ENCODE measurements at places on chromosomes 11 and 22. TPM values are rescaled to one million over a fixed set of nuclear protein-coding genes. Genes with fewer than 3 reads are reported as not detected.
A peak's percentile ranks its signal among the peaks of the same experiment; 100 is the strongest.

The DUSP8 gene
- total RNA-seq = 1.7 TPM

The CRYBB2 gene
- not detected for total RNA-seq

The TMPRSS5 gene
- 1.3 TPM for total RNA-seq

DNA sequence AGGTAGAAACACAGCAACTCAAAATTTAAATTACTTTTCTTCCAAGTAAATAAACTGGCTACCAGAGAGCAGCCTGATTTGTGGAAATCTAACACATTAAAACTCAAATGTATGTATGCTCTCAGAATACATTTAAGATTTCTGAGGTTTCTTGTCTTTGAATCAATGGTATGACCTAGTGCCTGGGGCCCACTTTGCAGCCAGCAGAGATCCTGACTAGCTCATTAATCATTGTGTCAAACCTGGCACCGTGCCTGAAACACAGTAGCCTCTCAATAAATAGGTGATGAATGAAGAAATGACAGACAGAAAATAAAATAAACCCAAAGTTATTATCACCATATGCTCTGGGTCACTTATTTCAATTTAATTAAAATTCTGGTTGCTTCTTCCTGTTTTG, 176.2 kb upstream of the FAT3 start:
- DNase-seq = no peak

DNA sequence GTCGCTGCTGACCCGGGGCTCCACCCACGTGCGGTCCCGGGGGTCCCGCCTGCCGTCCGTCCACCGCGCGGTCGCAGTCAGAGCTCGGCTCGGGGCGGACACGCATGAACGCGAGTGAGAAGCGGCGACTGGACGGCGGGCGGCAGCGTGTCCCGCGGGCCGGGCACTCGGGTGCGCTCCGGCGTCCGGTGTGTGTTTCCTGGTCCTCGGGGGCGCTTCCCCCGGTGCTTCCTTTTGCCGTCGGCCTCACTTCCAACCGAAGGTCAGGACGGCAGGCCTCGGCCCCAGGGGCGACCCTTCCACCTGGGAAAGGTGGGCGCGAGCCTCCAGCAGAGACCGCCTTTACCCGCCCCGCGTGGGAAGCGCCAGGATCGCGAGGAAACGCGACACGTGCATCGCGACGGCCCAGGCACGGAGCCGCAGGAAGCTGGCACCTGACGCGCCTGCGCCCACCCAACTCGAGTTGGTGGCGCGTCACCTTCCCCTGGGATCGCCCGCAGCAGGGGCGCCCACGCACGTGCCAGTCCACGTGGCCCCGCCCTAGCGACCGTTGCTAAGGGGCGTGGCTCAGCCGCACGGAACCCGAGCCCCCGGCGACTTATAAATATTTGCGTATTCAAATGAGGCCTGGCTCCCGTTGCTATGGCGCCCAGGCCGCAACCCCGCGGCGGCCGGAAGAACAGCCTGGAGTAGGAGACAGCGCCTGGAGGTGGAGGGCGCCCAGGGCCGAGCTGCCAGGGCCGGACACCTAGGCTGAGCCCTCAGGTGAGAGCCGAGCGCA, at the start of gene LRRC56:
TSS of gene LRRC56 (plus strand) at position 687 of the 781 bp plus-strand sequence. CDS start 3,158 bp downstream, outside the sequence.
- DNase-seq = peak; percentile 100

The KRTAP5-1 gene
- not detected for total RNA-seq

DNA sequence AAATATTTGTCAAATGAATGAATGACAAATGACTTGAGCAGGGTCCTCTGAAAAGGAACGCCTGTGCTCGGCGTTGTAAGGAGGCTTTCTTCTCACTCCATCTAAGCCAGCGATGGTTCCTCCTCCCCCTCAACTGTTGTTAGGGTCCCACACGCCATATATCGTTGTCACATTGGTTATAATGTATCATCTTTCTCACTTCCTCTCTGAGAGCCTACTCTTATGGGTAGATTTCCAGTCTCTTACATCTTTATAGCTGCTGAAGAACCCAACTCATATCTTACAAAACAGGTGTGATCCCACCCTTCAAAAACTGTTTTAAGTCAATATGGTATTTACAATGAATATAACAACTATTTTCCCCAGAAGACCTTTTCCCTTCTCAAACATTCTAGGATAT, 81.5 kb downstream of the NAV2 start:
- DNase-seq = no peak

DNA sequence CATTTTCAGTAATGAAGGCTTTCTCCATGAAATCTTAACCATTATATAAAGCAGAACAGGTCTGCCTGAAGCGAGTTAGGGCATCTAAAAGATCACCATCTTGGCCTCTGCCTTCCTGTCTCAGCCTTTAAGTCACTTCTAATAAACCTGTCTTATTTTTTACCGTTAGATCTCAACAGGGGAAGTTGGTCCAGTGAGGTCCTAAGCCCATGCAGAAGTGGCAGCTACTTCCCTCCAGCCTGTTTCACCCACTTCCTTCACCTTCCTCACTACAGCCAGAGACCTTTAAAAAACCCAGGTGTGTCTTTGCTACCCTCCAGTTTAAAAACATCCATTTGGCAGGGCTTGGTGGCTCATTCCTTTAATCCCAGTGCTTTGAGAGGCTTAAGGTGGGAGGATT, 14.1 kb upstream of the LIPT2 start:
- DNase-seq = no peak

The MPPED2 gene
- 0.37 TPM for total RNA-seq

DNA sequence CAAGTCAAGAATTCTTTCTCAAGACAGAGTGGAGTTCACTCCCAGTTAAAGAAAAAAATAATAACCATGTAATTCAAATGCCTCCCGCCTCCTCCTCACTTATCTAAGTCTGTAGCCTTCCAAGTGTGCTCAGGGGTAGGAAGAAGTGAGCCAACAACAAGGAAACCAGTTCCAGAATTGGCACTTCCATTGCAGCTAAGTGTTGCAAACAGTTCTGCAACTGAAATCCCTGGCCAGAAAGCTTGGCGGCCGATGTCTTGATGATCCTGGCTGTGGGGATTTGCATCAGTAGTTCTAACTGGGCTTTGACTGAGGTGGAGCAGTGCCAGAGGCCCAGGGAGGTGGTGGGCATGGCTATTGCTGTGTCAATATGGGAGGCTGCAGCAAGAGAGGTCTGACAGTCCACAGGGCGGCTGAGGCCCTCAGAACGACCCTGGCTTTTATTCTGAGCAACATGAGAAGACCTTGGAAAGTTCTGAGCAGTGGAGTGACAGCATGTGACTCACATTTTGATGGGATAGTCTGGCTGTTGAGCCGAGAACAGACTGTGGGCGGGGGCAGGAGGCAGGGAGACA, 19.2 kb downstream of the DHCR7 start:
- no peak for DNase-seq

- DNase-seq = no peak
Observed at GRCh38 chr11:121300972-121301699, 8.6 kb downstream of the SC5D start.

DNA sequence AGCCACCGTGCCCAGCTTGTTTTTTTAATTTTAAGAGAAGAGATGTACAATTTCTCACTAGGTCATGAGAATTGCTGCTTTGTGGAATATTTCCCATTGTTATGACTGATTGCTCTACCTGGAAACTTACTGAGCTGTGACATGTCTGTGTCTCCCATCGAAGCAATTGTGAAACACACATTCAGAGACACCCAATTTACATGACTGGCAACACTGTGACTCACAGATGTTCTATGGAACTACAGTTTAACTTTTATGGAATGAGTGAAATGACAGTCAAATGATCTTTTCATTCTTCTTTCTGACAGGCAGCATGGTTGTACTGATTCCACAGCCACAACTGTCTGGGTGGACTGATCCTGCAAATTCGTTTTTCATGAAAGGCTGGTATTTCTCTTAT, 32.3 kb downstream of the ELF5 start:
- DNase-seq = no peak

GRCh38 chr11:72239313-72239848, 4.6 kb downstream of the PHOX2A start:
- DNase-seq = no peak

- DNase-seq = no peak
Observed at GRCh38 chr11:59671471-59671870, 2.6 kb upstream of the PATL1 start.

DNA sequence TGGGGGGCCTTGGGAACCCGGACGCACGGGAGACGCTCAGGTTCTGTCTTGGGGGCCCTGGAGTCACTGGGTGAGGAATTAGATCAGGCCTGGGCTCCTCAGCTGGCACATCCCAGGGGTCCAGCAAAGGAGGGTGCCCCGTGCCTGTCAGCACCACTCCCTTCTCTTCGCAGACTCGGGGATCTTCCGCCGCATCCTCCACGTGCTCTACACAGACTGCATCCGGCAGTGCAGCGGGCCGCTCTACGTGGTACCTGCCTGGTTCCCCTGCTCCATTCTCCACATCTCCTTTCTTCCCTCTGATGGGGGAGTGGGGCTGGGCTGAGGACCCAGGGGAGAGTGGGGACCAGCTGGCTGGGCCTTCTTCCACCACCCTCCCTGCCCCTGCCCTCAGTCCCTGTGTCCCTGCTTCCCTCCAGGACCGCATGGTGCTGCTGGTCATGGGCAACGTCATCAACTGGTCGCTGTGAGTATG, 6.7 kb upstream of the TAGLN start:
- no peak for DNase-seq

DNA sequence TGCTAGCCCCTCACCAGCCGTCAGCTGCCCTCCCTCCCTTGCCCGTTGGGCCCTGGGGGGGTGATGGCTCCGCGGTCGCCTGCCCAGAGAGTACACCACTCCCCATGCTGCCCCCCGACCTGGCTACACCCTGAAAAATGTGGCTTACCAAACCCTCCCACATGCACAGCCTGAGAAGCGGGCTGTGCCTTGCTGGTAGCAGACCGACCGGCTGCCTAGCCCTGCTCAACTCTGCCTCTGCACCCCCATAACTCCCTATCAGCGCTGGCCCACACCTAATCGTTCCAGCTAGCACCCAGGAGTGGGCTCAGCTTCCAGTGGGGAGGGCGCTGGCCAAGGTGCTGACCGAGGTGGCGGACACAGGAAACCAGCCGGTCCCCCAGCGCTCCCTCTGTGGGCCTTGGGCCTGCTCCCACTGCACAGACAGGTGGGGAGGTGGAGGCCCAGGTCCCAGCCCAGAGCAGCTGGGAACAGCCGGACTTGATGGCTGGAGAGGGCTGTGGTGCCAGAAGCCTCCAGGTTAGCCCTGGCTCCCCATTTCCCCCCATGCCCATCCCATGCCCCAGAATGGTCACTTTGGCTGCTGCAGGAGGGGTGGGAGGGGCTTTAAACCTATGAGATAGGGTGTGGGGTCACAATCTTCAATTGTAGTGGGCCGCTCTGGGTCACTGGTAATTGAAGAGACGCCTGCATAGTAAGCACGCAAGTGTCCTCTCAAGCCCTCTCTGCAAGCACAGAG, 32.1 kb upstream of the PRODH start:
- DNase-seq = no peak

The RGL4 gene
- total RNA-seq = 0.42 TPM

GRCh38 chr11:465896-466530, 15.9 kb downstream of the PTDSS2 start:
- no peak for DNase-seq

The KRTAP5-11 gene
- not detected for total RNA-seq

GRCh38 chr11:61912991-61913698, 4.2 kb downstream of the RAB3IL1 start:
- DNase-seq = peak; percentile 8

GRCh38 chr11:10462746-10463300, 7.8 kb downstream of the AMPD3 start:
- DNase-seq = no peak

- no peak for DNase-seq
Observed at GRCh38 chr11:13896981-13897353, 65.6 kb upstream of the SPON1 start.

- DNase-seq = no peak
Observed at GRCh38 chr22:26838471-26838825, 181.1 kb downstream of the MIAT start.

The TLCD5 gene
- 0.22 TPM for total RNA-seq

DNA sequence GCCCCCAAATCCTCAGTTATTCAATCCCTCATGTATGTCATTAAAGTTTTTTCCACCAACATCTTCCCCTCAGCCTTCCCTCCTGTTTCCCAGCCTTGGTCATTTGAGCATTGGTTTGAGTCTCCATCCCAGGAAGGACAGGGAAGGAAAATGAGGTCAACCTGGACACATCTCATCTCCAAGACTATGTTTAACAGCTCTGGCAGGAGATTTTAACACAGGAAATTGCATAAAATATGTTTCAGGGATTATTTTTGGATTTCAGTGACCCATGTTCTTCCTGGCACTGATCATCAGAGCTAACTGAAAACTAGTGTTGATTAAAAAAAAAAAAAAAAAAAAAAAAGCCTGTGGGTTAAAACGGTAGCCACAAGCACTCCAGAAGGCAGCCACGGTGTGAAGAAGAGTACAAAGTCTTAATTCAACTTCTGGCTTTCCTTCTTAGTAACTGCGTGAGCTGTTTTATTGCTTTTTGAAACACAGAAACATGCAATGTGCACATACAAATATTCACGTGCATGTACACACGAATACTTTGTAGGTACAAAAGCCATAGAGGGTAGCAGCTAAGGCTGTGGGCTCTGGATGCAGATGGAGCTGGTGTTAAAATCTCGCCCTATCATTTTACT, 164.4 kb upstream of the DDI1 start:
- DNase-seq = no peak

DNA sequence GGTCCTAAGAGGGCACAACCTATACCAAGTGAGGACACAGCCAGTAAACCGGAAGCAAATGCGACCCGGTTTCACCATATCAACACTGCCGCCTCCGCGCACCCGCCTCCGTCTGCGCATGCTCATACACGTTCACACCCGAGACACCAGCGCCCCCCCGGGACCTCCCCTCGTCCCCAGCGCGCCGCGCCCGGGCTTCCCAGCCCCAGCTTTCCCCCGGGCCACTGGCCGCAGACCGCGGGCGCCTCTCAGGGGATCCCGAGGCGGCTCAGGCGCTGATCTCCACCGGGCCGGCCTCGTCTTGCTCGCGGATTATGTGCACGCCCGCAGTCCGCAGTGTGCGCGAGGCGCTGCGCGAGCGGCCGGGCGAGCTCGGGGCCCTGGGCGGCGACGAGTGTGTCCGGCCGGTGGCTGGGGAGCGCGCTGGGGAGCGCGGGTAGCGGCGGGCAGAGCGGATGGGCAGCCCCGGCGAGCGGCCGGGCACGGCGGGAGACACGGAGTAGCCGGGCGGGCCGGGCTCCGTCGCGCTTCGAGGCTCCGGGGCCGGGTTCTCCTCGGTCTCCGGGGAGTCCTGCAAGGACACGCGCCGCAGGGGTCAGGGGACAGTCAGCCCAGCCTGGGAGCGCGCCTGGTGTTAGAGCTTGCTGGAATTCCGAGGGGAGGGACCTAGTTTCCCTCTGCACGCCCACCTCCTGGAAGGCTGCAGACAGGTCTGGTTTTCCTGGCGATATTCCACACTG, 2.0 kb downstream of the HEPN1 start:
- DNase-seq = peak; percentile 42

The OSM gene
- 1.0 TPM for total RNA-seq
